LHCN-M2 (cell line): ENCODE measurements at places on chromosomes 16 and 17. TPM values are rescaled to one million over a fixed set of nuclear protein-coding genes. Genes with fewer than 3 reads are reported as not detected.
A peak's percentile ranks its signal among the peaks of the same experiment; 100 is the strongest.

DNA sequence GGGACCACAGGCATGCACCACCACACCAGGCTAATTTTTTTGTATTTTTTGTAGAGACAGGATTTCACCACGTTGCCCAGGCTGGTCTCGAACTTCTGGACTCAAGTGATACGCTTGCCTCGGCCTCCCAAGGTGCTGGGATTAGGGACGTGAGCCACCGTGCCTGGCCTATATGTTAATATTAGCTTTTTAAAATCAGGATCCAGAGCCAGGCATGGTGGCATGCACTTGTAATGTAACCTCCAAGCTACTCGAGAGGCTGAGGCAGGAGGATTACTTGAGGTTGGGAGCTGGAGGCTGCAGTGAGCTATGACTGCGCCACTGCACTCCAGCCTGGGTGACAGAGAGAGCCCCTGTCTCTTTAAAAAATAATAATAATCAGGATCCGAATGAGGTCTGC is 8.5 kb upstream of the ADCY7 start:
- no peak for DNase-seq

DNA sequence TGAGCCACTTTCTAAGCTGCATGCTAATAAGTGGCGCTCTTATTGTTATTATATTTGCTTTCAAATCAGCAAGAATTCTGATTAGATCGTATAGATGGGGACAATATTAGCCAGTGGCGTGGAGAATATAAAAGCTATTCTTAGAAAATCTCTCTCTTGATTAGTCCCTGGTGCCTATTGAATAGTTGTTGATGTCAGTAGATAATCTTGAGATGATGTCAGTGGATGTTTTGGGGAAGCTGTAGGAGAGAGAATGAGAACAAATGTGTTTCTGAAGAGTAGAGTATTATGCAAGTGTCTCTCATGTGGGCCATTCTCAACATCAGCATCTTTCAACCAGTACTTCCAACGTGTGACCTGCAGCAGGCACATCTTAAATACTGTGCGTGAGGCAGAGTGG is 445.7 kb downstream of the GRIN2A start:
- DNase-seq, result no peak

Gene CCL22
- total RNA-seq, result not detected in 2 replicates

Gene UNC13D
- total RNA-seq, result 0.69 and 0.71 TPM in 2 replicates

Gene TAT
- total RNA-seq, result not detected in 2 replicates

GRCh38 chr17:77494664-77495435 is 354.1 kb downstream of the SEC14L1 start:
- peak; percentile 56 for DNase-seq

Gene SMURF2
- total RNA-seq, result 70.0 and 79.4 TPM in 2 replicates

Gene MYH1
- not detected in 2 replicates for total RNA-seq

- peak; percentile 82 for DNase-seq
Observed at GRCh38 chr16:80993307-80993706, 13.4 kb downstream of the CMC2 start.

DNA sequence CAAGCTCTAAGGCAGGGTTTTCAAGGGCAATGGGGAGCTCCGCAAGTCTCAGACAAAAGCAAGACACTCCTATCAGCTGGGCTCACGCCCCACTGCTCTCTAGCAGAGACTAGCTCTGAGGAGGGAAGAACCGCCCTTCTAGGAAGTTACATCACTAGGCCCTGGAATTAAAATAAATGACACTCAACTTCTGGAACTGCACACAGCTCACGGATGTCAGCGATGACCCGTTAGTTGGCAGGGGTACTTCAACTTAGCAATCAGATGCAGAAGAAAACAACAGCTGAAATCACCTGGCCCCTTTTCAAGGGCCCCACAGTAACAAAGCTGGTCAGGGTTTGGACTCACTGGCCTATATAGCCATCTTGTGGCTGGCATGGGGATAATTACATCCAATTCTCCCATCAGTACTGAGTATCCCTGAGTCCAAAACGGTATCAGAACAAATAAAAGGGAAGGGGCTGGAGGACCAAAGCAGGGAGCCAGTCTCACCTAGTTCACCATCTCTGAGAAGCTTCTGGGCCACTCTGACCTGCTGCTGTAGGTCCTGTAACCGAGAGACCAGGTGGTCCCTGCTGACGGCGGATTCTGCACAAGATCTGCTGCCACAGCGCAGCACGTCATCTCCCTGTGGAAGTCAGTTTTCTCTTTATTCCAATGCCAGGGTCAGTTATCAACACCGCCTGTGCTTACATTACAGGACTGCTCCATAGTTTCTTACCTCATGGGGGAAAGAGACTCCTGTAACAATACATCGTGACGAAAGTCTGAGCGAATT is 22.2 kb downstream of the SERPINF1 start:
- DNase-seq, result peak; percentile 99
